Testis (tissue), 5 donors: ENCODE measurements at places on chromosomes 1 and 21. TPM values are rescaled to one million over a fixed set of nuclear protein-coding genes. Genes with fewer than 3 reads are reported as not detected.

- no peak for DNase-seq
These were observed 14.2 kb downstream of the KCNAB2 start for GRCh38 chr1:6059866-6060265.

DNA sequence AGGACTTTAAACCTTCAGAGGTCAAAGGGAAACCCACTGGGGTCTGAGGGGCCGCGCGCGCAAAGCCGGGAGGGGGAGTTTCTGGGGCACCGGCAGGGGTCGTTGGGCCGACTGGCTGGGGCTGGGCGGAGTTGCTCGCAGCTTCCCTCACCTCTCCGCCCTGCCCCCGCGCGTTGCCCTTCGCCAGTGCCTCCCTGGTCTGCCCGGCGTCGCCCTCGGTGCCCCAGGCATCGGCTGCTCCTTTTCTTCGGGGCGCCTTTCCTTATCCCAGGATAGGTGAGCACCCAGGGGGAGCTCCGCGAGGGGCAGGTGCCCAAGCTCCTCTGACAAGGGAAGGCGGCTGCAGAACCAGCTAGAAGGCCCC is 390 bp upstream of the NGF start:
- DNase-seq: no peak

DNA sequence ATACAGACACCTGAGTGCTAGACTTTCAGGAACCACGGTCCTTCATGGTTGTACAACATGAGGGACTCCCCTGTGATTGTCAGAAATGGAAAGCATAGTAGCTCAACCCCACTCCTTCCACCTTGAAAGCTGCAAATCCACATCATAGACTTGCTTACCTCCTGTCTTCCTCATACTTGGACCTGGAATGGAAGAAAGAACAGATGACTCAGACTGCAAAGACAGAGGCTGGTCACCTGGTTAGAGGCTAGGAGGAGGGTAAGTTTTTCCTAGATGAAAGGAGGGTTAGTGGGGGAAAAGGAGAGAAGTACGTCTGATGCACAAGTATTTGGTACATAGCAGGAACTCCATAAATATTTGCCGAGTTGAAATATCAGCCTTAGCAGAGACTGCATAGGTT is 37.2 kb downstream of the LRRC71 start:
- DNase-seq: no peak

GRCh38 chr21:21508859-21509258 is 510.6 kb downstream of the NCAM2 start:
- DNase-seq: no peak

GRCh38 chr1:37358992-37359391 is 115.4 kb upstream of the ZC3H12A start:
- no peak for DNase-seq

GRCh38 chr21:45592208-45592619 is 50.0 kb upstream of the SLC19A1 start:
- no peak for DNase-seq

GRCh38 chr1:213260311-213261075 is 209.5 kb downstream of the RPS6KC1 start:
- DNase-seq: no peak

GRCh38 chr21:45869121-45870007 is 112.2 kb upstream of the COL6A1 start:
- no peak for DNase-seq

- no peak for DNase-seq
These were observed 137.8 kb downstream of the PLPP3 start for GRCh38 chr1:56441601-56442000.

- DNase-seq: peak; percentile 47
These were observed 57.1 kb upstream of the ID3 start for GRCh38 chr1:23616292-23616824.

GRCh38 chr21:29104239-29104708 is 26.2 kb upstream of the MAP3K7CL start:
- no peak for DNase-seq

DNA sequence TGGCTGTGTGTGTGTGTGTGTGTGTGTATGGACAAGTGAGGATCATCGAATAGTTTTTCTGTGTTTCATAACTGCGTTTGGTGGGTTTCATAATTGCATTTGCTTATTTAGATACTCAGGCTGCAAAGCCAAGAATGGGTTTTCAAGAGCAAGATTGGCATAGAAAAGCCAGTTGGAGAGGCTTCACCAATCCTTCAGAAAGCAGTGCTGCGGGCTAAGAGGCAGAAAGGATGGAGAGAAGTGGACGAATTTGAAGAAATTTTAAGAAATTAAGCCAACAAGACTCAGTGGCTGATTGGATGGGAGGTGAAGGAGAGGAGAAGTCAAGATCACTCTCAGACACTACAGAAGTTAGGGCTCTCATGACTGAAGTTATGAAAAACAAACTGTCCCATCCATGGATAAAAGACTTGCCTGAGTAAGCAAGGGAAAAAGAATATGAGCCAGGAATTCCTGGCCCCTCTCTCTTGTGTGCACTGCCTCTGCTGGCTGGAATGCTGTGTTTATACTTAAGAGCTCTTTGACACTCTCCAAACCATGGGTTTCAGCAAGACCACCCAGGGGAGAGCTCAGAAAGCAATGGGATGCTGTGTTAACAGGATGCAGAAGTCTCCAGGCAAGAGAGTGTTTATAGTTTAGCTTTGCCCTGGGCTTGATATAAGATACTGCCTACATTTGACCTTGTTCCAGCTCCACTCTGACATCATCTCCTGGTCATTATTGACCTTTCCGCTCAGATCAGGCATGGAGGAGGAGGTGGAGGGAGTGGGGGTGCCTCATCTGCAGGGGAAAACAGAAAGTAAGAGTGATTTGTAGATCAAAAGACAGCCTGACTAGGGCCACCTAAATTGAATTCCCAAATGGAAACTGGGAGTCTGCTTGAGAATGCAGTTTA is 232.0 kb upstream of the PLXNA2 start:
- DNase-seq: no peak

DNA sequence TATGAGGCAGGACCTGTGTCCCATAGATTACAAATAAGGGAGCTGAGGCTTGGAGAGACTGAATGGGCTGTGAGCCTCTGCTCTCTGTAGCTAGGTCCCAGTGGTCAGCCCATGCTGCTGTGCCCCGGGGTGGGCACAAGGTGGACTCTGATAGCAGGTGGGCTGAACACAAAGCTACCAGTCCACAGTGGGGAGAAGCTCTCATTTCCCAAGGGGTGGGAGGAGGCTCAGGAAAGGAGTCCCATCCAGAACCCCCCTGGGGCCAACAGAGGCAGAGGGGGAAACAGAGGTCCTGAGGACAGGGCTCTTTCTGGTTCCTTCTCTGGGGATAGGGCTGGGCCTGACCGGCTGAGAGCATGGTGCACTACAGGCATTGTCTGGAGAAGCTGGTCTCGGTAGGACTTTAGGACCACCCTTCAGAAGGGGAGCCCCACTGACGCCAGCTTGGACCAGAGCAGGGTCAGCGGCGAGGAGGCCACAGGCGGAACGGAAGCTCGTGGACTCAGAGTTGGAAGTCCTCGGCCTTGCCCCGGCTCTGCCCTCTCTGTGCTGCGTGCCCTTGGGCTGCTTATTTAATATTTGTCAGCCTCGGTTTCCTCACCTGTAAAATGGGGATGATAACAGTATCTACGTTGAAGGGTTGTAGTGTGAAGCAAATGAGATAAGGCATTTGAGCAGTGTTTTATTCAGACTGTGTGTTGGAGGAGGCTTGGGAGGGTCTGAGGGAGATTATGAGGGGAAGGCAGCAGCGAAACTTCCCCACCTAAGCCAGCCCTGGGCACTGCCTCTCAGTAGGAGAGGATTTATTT is 26.6 kb downstream of the SDE2 start:
- DNase-seq: no peak

GRCh38 chr1:36170643-36171412 is 14.9 kb downstream of the MAP7D1 start:
- DNase-seq: no peak

GRCh38 chr1:2055911-2056575 is 5.8 kb downstream of the PRKCZ start:
- DNase-seq: no peak

DNA sequence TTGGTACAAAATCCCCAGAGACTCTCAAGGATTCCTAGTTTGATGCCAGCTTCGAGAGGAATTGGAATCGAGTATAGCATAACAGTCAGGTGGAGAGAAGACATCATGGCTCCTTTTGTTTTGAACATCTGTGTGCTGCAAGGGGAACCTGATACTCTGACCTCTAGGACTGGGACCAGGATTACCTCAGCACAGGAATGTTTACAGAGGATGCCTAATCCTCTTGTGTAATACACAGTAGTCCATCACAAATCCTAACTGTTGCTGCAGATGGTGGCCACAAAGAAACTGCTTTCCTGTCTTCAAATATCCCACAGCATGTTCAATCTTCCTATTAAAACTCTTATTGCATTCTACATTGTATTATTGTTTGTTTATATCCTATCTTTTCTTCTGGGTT is 111.8 kb upstream of the PRMT6 start:
- DNase-seq: no peak

DNA sequence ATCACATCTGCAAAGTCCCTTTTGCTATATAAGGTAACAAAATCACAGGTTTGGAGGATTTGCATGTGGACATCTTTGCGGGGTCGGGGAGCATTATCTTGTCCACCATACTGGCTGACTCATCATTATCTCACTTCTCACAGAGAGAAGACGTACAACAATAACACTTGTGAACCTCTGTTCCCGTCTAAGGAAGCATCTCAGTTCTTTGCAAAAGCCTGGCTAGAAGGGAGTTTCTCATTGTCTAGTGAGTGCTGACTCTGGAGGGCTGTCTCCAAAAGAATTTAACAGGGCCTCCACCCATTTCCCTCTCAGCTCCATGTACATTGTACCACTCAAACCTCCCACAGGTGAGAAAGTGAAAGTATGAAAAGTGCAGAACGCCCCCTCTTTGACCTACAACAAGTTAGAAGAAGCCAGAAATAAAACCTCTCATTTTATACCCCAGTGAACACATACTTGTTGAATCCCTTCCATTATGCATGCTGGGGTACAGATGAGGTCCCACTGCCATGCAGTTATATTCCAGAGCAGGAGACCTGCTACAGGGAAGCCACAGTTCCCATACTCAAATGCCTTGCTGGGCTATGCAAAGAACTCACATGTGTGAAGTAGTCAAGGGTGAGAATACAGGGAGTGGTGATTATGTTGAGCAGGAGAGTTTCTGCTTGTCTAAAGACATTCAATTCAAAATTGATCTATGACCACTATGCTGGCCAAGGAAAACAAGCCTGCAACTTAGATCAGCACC is 121.7 kb upstream of the PRDX6 start:
- DNase-seq: no peak

The PPP1R15B gene
- total RNA-seq: 40.1 TPM

The ATP6V1G3 gene
- total RNA-seq: not detected

The S100A7 gene
- total RNA-seq: not detected

The LYPD8 gene
- total RNA-seq: 0.43 TPM

The TNFRSF25 gene
- 14.0 TPM for total RNA-seq
